Osteocyte (in vitro differentiated cells): ENCODE measurements at places on chromosomes 2 and 18. TPM values are rescaled to one million over a fixed set of nuclear protein-coding genes. Genes with fewer than 3 reads are reported as not detected.

GAL3ST2 gene
- 0.48 TPM in 1 of 2 replicates, not detected in the other for total RNA-seq

DNA sequence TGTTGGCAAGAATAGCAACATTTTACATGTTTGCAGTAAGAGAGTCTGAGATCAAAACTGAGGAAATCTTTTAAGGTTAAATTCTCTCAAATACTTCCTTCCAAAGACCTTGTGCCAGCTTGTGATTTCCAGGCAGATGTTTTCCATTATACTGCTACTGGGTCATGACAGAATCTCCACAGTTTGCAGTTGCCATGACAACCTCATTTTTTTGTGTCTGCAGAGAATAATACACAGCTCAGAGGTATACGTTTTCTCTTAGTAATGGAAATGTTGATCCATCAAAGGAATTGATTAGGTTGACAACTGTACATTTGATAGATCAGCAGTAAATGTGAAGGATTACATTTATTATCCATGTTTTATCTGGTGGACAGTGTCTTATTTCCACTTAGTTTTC is 29.1 kb upstream of the CSRNP3 start:
- H3K27ac ChIP-seq, result peak overlapping the region; percentile 81
- no peaks in the 10 kb centered on the region for H3K36me3 ChIP-seq
- peaks cover 11% of the 10 kb centered on the region for H3K4me1 ChIP-seq
- no peak for DNase-seq
- H3K27me3 ChIP-seq, result no peaks in the 10 kb centered on the region

- no peak overlapping the region for H3K27ac ChIP-seq
- DNase-seq, result no peak
- H3K4me3 ChIP-seq, result no peak overlapping the region
Observed at GRCh38 chr2:38301969-38302702, 74.9 kb downstream of the ATL2 start.

DNA sequence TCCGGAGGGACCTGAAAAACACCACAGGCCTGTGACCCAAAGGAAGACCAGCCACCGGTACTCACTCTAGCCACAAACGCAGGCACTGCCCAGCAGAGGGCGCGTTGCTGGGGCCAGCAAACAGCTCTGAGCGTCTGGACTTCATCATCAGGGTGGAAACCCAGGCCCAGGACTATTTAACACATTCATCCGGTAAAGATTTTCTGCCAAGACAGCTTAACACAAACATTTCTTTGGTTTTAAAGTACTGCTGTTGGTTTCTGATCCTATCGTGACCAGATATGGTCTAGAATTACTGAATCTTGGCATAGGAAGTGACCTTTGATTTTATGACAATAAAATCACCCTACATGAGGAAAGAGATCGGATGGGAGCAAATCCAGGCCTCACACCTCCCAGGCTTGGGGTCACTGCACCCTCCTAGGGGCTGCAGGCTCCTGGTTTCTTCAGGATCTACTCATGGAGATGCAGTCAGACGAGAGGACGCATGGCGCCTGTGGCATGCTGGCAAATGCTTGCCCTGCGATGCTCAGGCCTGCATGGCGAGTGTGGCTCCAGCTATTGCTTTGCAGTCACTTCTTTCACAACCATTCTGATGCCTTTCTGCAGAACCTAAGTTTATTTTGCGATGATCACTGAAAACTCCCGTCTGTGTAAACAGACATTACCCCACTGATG is 130.4 kb downstream of the COL4A4 start:
- DNase-seq, result no peak
- no peak overlapping the region for H3K4me3 ChIP-seq
- no peak overlapping the region for H3K27ac ChIP-seq
- H3K4me1 ChIP-seq, result no peaks in the 10 kb centered on the region

DNA sequence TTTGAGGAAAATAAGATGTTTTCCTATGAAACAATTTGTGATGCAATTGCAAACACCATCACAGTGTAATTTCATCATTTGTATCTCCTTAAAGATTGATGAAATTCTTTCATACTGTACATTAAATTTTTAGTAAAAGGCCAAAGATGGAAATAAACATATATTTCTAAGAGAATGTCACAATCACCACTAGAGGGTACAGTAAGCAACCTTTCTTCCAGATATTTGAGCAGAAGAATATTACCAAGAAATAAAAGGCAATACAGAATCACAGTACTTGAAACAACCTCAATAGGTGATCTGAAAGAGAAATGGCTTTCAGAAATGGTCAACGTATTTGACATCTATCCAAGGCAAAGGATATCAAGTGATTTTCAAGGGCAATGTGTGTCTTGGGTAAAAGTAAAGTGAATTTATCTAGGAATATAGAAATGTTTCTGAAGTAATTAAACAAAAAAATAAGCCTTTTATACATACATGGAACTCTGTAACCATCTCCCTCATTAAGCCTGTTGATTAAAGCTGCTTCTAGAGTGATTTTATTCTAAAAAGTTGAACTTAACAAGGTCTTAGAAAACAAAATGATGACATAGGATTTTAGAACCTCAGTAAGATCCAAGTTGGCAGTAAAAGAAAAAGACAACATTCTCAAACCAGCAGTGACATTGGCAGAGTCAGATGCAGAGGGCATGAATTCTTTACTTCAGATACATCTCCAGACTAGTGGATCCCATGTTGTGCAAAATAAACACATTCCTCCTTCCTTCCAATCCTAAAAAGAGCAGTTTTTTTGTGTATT is 90.3 kb upstream of the SESTD1 start:
- no peak overlapping the region for H3K4me3 ChIP-seq
- H3K36me3 ChIP-seq, result no peaks in the 10 kb centered on the region
- H3K27me3 ChIP-seq, result no peaks in the 10 kb centered on the region
- peaks cover 3% of the 10 kb centered on the region for H3K4me1 ChIP-seq
- no peak for DNase-seq

DNA sequence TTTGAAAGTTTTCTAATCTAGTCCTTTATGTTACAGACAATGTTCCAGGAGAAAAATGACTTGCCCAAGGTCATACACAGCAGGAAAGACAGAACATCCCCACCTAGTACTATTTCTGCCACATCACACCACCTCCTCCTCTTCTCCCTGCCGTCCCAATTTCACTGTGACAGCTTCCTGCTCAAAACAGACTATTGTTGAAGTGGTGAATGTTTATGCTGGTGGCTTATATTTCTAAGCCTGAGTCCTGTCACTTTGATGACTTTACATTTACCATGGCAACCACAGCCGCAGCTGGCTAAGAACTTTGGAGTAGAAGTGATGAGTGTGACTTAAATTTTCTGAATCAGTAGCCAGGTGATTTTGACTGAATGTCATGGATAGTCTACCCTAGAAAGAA is 10.0 kb downstream of the GALNT5 start:
- no peaks in the 10 kb centered on the region for H3K27me3 ChIP-seq
- no peak overlapping the region for H3K4me3 ChIP-seq
- H3K27ac ChIP-seq, result no peak overlapping the region
- no peak for DNase-seq
- H3K36me3 ChIP-seq, result no peaks in the 10 kb centered on the region
- H3K4me1 ChIP-seq, result peaks cover 24% of the 10 kb centered on the region

DNA sequence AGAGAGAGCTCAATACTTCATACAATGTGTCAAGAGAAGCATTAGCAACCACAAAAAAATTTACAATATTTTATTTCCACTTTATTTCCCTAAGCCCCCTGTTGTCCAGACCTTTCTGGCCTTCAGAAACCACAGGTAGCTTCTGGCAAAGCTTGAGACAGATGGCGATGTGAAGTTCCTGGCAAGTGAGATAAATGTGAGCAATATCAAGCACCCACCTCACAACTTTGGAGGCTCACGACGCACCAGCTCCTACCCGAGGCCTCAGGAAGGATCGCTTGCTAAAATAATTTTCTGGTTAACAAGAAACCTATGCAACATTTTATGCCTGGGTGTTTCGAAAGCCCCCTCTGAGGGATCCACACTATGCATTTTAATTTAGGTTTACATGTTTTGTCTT is 158.1 kb upstream of the CHAC2 start:
- H3K27ac ChIP-seq, result no peak overlapping the region
- no peaks in the 10 kb centered on the region for H3K4me1 ChIP-seq
- peaks cover 34% of the 10 kb centered on the region for H3K27me3 ChIP-seq
- no peak overlapping the region for H3K4me3 ChIP-seq
- DNase-seq, result no peak

DNA sequence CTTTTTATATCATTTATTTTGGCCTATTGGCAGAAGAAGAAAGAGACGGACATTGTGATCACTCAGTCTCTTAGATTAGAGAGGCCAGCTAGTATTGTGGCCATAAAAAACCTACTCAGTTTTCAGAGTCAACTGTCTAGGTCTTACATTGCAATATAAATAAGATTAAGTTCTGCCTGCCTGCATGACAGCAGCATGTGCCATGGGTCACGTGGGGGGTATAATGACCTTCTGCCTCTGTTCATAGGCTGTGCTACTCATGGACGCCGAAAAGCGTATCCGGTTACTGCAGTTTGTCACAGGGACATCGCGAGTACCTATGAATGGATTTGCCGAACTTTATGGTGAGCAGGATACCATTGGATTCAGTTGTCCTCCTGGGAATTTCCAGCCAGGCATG is 238.5 kb downstream of the ALPK2 start:
- no peak overlapping the region for H3K27ac ChIP-seq
- H3K27me3 ChIP-seq, result no peaks in the 10 kb centered on the region
- peaks cover 32% of the 10 kb centered on the region for H3K36me3 ChIP-seq

DNA sequence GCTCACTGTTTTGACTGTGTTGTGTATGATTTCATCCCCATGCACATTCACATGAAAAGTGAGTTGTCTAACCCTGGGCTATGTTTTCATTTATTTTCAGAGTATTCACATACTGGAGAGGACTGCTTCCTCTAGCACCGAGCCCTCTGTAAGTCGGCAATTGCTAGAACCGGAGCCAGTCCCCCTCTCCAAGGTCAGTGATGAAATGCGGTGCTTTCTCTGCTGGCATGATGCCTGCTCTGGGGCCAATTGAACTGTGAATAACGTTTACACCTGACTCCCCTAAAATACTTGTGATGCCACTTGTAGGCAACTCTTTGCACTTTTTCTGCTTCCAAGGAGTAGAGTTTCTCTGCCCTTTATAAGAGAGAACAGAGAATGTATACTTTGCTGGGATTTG is 126.9 kb downstream of the PRKRA start:
- no peak for DNase-seq
- H3K4me3 ChIP-seq, result no peak overlapping the region
- H3K4me1 ChIP-seq, result peaks cover 5% of the 10 kb centered on the region

- no peak for DNase-seq
- H3K27ac ChIP-seq, result no peak overlapping the region
- no peak overlapping the region for H3K4me3 ChIP-seq
- no peaks in the 10 kb centered on the region for H3K27me3 ChIP-seq
- H3K36me3 ChIP-seq, result peaks cover 2% of the 10 kb centered on the region
Observed at GRCh38 chr2:174059178-174059883, 94.2 kb upstream of the SP3 start.
